Foreskin keratinocyte (primary cell): ENCODE measurements at places on chromosomes 4 and X.

DNA sequence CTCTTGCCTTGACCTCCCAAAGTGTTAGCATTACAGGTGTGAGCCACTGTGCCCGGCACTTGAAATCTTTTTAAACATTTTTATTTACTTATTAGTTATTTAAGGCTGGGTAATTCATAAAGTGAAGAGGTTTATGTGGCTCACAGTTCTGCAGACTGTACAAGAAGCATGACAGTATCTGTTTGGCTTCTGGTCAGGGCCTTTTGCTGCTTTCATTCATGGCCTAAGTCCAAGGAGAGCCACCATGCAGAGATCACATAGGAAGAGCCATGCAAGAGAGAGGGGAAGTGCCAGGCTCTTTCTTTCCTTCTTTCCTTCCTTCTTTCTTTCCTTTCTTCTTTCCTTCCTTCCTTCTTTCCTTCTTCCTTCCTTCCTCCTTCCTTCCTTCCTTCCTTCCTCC lies 10.2 kb upstream of the GPKOW start:
- DNase-seq, result no peak

GRCh38 chr4:145852256-145852839 lies 86.3 kb downstream of the ZNF827 start:
- no peak for DNase-seq

DNA sequence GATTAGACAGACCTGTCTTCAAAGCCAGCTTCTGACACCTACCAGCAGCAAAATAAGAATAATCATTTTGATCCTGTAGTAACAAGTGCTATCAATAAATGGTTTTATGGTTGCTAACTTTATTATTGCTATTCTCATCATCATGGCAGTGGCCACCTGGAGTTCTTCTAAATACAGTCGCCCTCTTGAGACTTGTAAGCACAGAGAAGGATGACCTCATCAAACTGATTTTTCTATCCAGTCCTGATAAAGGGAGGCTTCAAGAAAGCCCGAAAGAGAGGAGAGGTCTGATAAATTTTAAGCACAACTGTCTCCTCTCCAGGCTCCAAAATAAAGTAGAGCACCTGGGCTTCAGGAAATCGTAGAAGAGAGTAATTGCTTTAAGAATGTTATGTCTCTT lies 286.4 kb downstream of the USP46 start:
- no peak for DNase-seq

- DNase-seq, result peak; percentile 37
These were observed 295.2 kb upstream of the DIAPH2 start for GRCh38 chrX:96389281-96390047.

DNA sequence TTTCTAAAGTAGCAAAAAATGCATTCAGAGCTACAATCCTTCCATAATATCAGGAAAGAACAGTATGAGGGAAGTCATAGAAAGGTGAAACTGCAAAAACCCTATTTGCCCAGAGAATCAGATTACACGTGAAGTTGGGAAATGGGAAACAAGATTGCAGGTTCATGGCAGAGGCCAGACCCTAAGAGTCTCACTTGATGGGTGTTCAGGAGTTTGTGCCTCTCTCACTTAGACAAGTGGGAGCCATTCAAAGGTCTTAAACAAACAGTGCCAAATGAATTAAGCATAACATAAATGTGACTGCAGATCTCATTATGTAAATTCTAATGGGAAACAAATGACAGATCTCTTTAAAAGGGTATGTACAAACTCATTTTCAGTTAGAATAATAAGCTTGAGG lies 91.6 kb downstream of the ARAP2 start:
- DNase-seq, result no peak

DNA sequence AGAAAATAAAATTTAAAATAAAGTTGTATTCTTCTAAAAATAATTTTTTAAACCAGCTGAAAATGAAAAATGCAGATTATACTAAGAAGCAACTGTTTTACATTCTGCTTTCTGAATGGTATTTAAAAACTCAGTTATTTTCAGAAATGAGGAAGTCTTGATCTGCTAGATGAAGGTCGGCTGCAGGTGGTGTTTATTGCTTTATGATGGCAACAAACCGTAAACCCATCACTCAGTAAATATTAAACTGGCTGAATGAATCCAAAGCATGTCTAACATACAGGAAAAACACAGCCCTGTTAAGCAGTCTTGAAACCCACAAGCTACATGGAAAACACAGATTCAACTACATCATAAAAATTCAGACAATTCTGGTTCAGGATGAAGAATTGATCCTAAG lies 29.3 kb downstream of the DYNLT3 start:
- no peak for DNase-seq

- no peak for DNase-seq
These were observed 203.3 kb downstream of the MAPK10 start for GRCh38 chr4:86156531-86156930.
